Stimulated activated CD8-positive, alpha-beta memory T cell treated with anti-CD3 and anti-CD28 coated beads, Interleukin-4, amount 100 ng/mL, for 4 hours (primary cell): ENCODE measurements at places on chromosomes 6 and 20.
A peak's percentile ranks its signal among the peaks of the same experiment; 100 is the strongest.

- peak; percentile 22 for DNase-seq
These were observed 47.0 kb downstream of the OR2B2 start for GRCh38 chr6:27864906-27865849.

DNA sequence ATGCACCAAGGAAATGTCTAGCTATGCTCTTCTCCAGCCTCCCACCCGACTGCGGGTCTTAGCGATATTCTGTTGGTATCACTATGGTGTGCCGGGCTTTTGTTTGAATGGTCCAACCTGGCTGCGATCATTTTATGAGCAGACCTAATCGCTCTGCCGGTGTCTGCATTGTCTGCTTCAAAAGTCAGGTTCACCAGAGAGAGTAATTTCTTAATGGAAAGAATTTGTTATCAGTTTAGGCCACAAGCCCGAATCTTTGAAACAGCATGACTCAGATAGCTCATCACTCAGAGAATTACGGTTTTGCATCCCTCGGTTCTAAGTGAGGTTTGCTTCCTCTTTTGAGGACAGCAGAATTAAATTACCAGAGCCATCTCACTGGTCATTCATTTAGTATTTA lies 521.0 kb upstream of the ARID1B start:
- DNase-seq = no peak

DNA sequence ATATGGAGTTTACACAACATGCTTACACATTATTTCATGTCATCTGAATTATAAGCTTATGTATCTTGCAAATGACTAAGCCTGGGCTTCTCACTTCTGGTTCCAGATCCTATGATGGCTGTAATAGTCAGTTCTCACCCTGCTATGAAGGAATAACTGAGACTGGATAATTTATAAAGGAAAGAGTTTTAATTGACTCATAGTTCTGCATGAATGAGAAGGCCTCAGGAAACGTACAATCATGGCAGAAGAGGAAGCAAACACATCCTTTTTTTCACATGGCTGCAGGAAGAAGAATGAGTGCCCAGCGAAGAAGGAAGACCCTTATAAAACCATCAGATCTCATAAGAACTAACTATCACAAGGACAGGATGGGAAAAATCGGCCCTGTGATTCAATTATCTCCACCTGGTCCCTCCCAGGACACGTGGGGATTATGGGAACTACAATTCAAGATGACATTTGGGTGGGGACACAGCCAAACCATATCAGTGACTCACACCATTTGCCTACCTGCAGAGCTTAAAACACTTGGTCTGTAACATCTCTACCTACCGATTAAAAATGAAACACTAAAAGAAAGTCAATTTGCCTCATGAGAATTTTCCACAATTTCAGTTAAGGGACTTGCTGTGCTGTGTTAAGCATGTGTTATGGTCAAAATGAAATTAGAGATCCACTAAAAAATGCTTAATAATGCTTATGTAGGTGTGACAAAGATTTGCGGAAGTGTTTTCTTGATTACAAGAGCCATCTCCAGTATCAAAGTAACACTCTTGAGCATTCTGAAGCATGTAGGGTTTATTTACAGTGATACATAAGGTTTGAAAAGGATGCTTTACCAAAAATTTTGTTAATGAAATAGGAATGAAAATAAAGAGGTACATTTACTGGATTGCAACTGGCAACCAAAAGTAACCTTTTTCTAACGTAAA lies 2.2 kb upstream of the RWDD1 start:
- DNase-seq = no peak

- no peak for DNase-seq
These were observed 115.6 kb downstream of the MTHFD1L start for GRCh38 chr6:150981095-150981494.

DNA sequence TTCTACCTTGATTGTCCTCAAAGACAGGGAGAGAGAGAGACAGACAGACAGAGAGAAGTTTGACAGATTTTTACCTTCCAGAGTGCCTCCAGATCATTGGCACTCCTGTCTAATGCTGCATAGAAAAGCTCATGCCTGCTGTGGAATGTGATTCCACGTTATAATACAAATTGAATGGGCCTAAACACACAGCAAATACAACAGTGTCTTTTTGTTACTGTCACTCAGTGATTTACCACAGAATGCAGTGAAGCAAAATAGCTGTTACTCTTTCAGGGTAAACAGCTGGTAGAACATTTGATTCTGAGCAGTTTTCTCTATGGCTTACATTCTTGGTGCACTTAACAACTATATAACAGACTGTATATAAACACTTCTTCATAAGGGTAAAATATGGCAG lies 558.7 kb downstream of the LMBRD1 start:
- DNase-seq = no peak
